CD4-positive, alpha-beta T cell (primary cell): ENCODE measurements at places on chromosomes 16 and 17.

- DNase-seq = no peak
These were observed 8.8 kb downstream of the RSAD1 start for GRCh38 chr17:50487213-50488096.

DNA sequence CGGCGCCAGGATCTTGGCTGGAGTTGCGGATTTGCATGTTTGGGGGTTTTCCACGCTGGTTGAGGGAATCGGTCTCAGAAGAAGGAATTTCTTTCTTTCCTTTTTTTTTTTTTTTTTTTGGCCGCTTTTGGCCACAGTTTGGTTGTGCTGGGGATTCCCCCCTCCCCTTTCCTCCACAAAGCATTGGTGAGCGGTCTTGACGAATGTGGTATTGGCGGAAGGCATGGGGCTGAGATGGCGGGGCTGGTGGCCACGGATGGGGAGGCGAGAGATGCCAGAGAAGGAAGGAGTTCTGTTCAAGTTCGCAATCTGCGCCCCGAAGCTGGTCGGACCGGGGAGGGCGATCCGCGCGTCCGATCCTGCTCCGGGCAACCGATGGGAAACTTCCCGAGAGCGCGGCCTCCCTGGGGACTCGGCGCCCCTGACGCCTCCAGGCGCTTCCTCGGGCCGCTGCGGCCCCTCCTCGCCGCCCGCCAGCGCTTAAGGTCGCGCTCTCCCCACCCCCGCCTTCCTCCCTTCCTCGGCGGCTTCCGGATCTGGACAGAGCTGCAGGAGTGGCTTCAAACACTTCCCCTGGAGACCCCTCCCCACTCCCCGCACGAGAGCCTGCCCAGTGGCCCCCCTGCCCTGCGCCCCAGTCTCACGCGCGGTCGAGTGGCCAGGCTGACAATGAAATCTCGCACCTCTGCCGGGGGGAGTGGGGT, 43.2 kb downstream of the RAI1 start:
- no peak for DNase-seq

GRCh38 chr17:6559753-6560215, 3.4 kb upstream of the PITPNM3 start:
- no peak for DNase-seq

DNA sequence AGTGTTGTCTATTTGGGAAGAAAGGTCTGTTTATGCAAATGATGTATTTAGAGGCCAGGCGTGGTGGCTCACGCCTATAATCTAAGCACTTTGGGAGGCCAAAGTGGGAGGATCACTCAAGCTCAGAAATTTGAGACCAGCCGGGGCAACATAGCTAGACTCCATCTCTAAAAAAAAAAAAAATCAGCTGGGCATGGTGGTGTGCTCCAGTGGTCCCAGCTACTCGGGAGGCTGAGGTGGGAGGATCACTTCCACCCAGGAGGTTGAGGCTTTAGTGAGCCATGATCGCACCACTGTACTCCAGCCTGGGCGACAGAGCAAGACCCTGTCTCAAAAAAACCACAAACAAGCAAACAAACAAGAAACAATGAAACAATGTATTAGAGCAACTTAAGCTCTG, 18.9 kb upstream of the HEATR3 start:
- no peak for DNase-seq

DNA sequence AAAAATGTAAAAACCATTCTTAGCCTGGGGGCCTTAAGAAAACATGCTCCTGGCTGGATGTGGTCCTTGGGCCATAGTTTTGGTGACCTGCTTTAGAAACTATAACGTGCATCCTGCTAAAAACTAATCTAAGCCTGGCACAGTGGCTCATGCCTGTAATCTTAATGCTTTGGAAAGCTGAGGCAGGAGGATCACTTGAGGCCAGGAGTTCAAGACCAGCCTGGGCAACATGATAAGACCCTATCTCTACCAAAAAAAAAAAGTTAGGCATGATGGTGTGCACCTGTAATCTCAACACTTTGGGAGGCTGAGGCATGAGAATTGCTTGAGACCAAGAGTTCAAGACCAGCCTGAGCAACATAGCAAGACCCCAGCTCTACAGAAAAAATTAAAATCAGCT, 183.8 kb upstream of the CHMP6 start:
- DNase-seq = no peak

DNA sequence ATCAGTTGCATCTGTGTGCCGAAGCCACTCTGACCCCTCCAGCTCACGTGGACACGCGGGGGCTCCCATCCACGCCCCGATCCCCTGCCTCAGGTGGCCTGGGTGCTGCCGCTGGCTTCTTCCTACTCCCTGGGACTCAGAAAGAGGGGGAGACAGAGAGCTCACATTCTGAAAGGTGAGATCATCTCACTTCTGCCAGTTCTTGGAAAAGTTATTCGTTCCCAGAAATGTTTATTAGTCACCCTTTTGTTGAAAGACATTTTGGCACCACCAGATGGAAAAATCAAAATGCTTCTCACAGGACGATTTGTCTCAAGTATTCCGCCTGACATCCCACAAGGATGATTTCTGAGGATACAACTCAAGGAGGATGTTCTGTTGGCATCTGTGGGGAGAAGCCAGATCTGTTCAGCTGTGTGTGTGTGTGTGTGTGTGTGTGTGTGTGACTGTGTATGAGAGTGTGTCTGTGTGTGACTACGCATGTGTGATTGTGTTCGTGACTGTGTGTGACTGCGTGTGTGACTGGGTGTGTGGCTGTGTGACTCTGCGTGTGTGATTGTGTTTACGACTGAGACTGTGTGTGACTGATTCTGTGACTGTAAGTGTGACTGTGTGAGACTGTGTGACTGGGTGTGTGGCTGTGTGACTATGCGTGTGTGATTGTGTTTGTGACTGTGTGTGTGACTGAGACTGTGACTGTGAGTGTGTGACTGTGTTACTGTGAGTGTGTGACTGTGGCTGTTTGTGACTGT, 207.3 kb downstream of the NTN1 start:
- DNase-seq = no peak

- no peak for DNase-seq
These were observed 477.1 kb downstream of the TOX3 start for GRCh38 chr16:52069866-52070265.

DNA sequence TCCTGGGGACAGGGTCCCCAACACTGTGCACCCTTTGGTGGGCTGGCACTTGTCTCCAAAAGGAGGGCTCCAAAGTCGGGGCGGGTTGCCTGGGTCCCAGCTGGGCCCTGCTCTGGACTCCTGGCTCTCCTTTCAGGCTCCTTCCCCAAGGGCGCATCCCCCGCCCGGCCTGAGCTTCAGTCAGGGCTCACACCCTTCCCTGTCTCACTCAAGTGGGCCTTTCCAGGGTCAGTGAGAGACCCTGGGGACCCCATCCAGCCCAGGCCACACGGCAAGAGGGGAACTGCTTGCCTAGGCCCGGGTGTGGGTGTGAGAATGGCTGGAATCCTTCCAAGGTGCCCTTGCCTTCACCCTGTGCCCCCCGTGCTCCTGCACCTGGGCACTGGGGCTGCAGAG, 41.8 kb upstream of the SLC38A10 start:
- DNase-seq = no peak

DNA sequence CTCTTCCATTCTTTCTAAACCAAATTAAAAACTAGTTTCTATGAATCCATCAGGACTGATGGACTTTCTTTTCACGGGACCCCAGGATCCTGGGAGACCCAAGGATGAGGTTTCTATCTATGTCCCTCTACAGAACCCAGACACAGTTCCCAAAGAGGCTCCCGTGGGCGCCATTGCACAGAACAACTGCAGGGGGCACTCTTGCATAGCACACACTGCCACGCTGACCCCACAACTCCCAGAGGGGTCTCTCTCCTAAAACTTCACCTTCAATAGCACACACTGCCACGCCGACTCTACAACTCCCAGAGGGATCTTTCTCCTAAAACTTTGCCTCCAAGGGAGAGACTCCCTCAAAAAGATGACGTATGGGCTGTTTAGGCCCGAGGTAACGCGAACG, 9.0 kb downstream of the ABR start:
- DNase-seq = no peak

DNA sequence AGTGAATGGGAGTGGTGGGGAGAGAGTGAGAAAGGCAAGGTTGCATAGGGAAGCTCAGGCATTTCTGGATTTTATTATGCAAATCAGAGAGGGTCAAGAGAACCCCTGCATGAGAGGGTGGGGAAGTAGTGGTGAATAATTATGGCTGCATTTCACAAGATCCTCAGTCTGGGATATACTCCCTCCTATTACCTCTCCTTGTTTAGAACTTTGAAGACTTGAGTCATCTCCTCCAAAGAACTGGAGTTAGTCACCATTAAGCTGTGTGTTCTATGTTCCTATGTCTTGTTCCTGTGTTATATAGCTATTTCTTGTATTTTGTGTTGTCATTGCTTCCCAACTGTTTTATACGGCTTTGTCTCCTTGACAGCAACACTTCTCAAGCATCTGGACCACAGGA, 18.4 kb downstream of the SOX9 start:
- no peak for DNase-seq

DNA sequence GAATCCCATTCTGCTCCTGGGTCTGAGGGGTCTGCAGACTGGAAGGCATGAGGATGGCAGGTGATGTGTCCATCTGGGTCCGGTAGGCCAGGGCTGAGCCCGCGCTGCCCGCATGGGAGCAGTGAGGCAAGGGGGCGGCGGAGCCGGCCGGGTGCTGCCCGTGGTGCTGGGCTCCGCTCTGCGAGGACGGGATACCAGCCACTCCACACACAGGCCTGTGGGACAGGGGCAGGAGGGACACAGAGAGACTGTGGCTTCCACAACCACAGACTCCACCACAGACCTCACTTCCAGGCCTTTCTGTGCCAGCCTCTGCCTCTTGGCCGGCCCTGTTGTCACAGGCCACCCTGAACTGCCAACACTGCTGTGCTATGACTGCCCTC, 25.4 kb downstream of the MAP1LC3B start:
- DNase-seq = no peak

DNA sequence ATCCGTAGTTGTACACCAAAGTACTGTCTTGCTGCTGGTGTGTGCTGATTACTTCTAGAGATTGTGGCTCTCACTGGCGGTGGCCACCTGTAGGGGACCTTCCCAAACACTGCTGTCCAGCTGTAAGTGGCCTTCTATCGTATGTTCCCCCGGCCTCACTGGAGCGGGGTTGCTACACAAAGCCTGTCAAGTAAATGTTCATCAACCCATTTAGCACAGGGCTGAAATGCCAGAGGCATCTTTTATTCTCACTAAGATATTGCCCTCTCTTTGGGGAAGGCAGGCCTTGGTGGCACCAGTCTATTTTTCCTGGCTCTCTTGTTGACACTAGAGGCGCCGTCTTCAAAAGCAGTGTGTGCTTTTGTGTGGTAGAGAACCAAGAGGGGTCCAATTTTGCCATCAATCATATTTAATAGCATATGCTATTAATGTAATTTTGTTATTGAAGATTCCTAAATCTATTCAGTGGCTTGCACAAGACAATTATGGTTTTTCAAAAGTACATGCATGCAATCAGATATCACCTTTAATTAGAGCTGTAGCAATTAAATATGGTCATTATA, 514.4 kb upstream of the SALL1 start:
- no peak for DNase-seq

DNA sequence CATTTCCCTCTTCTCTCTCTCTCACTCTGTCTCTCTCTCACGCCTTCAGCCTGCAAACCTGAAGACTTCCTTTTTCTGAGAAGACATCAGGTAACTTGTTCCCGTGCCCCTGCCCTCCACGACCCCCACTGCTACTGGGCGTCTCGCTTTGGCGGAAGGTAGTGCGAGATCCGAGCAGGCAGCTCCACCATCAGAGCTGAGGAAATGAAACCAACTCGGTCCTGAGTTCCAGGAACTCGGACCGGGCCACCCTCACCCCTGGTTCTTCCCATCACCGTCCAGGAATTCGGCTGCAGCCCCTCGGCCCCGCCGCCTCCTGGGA, 585 bp downstream of the MLKL start:
- peak; percentile 9 for DNase-seq
